ENCODE measurements at places on chromosomes 2 and 18.

DNA sequence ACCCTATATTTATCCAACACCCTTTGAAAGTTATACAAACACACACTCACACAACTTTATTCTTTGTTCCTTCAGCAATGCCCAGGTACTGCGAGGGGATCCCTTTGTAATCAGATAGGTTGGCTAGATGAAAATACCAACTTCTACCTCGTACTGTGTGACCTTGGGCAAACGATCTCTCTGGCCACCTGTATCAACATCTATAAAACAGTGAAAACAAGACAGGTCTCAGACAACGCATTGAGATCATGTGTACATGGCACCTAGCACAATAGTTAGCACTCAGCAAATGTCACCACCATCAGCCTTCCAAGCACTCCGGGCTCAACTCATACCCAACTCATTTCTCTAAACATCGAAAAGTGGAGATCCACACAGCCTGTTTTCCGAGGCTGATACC, 118.4 kb upstream of the PPP1CB start:
- no peak for DNase-seq

DNA sequence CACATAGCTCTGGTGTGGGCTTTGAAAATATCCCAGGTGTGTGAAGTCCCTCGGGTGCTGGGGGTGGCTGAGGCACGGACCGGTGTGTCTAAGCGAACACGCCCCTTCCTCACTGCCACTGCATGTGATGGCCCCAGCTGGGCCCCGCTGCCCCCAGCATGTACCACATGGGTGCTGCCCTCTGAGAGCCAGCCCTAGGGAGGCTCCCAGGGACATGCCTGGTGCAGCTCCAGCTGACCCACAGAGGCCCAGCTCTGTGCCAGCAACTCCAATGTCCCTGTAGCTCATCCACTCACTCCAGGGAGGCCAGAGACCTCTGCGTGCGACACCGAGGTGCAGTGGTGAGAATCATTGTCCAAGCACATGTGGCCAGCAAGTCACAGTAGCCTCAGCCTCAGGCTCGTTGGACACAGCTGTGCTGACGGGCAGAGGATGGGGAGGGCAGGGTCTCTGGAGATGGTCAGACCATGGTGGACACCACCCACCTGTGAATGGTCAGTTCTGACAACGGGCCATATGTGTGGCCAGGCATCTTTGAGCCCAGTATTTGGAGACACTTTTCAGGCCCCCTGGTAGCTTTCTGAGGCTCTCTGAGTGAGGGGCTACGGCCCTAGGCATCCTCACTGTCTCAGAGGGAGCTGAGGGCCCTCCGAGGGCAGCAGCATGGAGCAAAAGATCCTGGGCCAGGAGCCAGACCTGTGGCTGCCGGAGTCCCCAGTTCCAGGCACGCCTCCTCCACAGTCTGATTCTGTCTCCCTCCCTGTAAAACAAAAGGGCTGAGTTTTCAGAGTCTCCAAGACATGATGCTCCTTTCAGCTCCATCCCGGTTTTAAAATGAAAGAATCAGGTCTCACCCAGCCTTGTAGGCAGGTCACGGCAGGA, 220.7 kb downstream of the NDUFA10 start:
- DNase-seq: no peak

GRCh38 chr2:174776223-174776622, 12.0 kb upstream of the CHRNA1 start:
- DNase-seq: no peak

- DNase-seq: no peak
These were observed 65.4 kb downstream of the DIS3L2 start for GRCh38 chr2:232026910-232027309.

- DNase-seq: no peak
These were observed 126.8 kb downstream of the ACOXL start for GRCh38 chr2:110858993-110859701.

DNA sequence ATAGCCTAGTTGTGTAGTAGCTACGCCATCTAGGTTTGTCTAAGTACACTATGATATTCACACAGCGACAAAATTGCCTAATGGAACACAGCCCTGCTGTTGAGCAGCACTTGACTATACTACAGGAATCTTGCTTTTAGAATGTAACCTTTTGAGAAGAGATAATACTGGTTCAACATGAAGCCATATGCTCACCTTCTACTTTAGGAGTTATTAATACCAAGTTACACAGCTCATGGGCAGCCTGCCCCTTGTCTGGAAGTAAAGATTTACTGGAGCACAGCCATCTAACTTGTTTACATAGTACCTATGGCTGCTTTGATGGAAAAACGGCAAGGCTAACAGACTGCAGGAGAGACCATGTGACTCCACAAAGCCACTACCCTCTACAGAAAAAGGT, 174.8 kb downstream of the DYM start:
- no peak for DNase-seq

DNA sequence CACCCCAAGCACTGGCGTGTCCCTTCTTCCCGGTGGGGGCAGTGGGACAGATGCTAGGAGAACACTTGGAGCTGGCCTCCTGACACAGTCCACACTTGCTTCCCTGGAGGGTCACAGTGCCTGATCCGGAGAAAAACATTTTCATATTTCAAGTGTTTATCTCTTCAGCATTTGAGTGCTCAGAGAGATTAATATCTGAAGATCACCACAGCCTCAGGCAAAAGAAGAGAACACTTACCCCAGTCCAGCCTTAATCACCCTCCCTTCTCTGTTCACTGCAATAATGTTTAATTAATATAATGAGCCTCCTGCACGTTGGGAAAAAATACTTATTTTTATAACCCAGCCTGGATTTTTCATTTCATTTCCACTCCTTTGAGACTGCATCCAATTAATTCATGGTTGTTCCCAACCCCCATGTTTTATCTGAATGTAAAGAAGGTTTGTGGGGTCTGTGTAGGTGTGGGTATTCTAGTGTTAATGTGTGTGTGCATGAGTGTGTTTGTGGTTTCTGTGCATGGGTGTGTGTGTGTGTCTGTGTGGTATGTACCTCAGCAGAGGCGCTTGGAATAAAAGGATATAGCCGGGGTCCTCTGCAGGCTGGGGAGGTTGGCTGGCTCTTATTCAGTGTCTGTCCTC, 72.1 kb downstream of the NRP2 start:
- no peak for DNase-seq

DNA sequence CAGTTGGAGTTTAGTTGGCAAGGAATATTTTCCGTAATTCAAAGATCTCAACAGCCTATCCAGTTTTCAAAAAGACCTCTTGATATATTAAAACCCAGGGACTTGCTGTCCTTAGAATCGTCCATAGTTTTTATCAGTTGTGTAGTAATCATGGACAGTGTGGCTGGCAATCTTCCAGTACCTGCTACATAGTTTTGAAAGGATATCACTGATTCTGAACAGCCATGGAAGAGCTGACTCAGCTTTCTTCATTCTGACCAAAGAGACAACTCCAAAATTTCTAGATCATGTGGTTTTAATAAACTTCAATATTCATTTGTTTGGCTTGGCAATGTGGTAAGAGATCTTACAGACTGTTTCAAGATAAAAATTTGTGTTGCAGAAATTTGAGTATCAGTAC, 616.7 kb downstream of the TDRD15 start:
- DNase-seq: no peak

GRCh38 chr18:9366126-9366714, 31.6 kb downstream of the TWSG1 start:
- DNase-seq: no peak
